NCI-H1048 (cell line): ENCODE measurements at places on chromosomes 12 and 14.

DNA sequence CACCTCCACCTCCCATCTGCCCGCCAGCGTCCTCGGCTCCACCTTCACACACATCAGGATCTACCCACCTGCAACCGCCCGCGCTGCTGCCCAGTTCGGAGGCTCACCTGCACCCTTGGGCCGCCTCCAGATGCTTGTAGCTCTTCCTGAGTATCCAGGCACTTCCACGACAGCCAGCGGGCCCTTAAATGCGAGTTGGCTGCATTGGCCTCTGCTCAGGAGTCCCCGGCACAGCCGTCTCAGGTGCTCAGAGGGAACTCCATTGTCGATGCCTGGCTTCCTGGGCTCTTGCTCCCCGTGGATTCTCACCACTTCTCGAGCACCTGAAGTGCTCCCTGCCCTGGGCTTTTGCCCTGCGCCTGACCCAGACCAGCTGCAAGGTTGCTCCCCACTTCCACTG lies 21.9 kb upstream of the CDCA4 start:
- DNase-seq, result no peak

DNA sequence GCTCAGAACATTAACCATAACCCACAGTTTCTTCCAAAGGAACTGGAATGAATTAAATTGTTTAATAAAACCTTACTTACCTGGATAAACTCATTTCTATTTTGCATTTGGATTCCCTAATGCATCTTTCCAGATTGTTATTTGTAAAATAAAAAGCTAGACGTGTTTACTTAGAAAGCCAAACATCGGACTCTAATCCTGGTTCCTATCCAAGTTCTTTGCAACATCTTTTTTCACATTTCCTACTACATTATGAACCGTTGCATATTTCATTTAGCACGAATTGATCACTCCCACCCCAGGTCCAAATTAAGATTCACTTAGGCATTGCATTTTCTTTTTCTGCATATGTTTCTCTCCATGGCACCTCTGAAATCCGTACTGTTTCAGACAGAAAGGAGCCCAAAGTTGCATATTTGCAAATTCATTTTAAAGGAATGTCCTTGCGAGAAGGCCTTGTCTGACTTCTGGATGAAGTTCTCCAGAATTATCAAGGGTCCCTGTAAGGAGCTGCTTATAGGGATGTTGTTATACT lies 164.4 kb upstream of the GSC start:
- no peak for DNase-seq

DNA sequence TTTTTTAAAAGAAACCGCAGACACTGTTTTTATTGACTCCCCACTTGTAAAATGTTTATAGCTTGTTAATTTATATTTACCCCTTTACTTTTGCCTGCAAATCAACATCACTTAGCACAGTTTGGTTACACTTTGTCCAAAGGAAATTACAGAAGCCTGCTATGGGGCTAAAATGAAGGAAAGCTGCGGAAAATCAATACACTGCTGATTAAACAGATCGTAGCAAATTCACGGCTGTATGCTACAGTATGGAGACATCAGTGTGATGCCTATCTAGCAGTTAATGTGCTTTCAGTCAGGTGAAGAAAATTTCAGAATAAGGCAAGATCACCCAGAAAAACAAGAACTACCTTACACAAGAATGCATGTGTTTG lies 110.0 kb downstream of the FOXG1 start:
- DNase-seq, result no peak

GRCh38 chr12:107523775-107524535 lies 161.6 kb upstream of the PWP1 start:
- no peak for DNase-seq

GRCh38 chr12:85725991-85726390 lies 110.2 kb downstream of the RASSF9 start:
- DNase-seq, result no peak

DNA sequence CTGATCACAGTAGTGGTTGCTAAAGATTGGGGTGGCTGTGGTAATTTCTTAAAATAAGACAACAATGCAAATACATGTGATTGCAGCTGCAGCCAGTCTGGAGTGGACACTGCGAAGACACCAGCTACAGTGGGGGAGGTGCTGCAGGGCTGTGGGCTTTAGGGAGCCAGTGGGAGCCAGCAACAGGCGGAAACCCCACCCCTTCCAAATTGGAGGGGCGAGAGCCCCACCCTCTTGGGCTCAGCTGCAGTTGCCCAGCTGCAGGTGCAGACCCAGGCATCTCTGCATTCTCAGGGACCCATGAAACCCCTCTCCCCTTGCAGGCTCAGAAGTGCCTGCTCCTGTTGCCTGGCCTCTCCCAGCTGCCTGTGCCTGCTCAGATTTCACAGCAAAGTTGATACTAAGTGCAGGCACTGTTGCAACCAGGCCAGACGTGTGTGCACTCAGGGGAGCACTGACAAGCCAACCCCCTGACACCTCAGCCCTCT lies 104.8 kb downstream of the MYF5 start:
- DNase-seq, result no peak

DNA sequence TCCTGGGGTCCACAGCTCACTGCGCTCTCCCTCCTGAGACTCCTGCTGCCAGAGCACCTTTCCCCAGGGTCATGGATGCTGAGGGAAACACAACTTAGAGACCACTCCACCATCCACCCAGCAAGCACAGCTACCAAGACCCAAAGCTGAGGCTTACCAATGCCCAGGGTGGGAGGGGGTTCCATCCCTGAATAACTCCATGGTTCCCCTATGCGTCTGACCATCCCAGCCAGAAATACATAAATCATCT lies 36.3 kb downstream of the DAD1 start:
- no peak for DNase-seq

- DNase-seq, result no peak
Measured at GRCh38 chr12:54558311-54558710, 8.9 kb downstream of the PDE1B start.

- DNase-seq, result no peak
Measured at GRCh38 chr12:126144603-126145002, 1079.4 kb downstream of the AACS start.

DNA sequence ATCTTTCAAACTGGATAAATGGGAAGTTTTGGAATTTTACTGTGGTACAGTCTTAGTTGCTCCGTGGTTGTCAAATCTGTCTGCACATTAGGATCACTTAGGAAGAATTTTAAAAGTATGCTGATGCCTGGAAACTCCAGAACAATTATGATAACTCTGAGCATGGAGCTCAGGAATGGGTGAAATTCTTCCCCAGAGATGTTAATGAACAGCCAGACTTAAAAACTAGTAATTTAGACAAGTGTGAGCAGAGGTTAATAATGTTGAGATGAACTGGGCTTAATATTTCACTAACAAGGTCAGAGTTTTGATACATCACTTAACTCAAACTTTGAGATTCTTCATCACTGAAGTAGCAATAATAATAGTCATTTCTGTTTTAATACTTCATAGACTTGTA lies 94.5 kb downstream of the NTS start:
- DNase-seq, result no peak

DNA sequence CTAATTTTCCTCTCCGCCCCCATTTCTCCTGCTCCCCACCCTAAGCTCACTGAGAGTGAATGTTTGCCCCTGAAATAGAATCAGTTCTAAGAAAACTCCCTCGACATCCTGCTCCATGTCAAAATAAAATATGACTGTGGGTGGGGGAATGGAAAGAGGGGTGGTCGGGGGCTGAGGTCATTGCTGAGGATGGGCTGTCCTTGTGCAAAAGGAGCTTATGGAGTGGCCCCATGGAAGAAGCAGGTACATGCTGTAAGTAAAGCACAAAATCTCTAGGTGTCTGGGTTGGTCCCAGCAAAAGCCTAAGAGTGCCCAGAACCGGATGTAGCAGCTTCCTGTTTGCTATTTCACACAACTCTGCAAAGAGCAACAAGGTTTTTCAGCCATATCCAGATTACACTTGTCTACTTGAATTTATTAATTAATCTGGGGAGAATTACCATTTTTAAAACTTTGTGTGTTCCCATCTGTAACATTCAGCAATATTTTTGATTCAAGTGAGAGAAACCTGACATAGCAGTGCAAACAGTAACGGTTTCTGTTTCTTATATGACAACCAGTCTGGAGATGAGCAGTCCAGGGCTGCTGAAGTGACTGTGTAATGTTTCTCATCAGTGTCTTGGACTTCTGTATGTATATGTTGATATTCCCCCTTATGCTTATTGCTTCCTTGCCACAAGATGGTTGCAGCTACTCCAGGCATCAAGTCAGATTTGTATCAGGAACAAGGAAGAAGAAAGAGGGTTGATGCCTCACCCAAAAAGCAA lies 40.4 kb upstream of the GZMB start:
- DNase-seq, result no peak

DNA sequence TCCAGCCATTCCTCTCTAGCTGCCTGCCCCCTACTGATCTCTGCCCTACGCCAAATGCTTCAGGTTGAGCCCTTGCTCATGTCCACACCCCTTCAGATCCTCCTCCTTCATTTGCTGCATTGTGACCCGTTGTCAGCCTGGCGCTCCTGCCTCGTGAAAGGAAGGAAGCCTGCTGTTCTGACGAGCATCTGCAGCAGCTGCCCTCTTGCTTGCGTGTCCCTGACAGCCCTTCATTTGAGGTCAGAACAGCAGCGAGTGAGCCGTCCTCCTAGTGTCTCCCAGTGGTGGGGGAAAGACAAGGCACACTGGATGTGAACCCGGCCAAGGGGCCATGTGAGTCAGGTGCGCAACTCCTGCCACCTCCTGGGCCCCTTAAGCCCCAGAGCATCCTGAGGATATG lies 3.0 kb upstream of the PIANP start:
- no peak for DNase-seq

DNA sequence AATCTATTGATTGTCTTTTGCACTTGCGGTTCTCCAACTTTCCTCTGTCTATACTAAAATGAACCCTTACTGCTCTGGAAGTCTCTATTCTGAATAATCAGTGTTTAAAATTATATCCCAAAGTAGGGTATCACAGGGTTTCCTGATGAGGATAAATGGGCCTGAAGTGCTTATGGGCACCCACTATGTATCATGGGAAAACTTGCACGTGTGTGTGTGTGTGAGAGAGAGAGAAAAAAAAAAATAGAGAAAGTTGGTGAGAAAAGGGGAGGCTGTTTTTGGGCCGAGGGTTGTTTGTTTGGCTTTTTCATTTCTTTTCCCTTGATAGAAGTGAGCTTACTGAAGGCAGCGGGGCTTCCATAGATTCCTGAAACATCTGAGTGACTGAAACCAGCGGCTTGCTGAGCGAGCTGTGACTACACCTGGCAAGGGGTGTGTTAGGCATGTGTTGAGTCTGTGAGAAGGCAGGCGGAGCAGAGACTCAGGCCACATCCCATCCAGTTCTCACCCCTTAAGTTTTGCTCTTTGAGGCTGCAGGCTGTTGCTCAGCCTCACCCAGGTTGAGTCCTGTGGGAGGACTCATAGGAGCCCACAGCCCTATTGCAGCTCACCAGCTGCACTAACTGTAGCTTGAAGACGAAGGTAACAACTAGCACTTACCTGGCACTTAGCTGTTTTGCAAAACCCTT lies 17.2 kb downstream of the PPFIBP1 start:
- no peak for DNase-seq

DNA sequence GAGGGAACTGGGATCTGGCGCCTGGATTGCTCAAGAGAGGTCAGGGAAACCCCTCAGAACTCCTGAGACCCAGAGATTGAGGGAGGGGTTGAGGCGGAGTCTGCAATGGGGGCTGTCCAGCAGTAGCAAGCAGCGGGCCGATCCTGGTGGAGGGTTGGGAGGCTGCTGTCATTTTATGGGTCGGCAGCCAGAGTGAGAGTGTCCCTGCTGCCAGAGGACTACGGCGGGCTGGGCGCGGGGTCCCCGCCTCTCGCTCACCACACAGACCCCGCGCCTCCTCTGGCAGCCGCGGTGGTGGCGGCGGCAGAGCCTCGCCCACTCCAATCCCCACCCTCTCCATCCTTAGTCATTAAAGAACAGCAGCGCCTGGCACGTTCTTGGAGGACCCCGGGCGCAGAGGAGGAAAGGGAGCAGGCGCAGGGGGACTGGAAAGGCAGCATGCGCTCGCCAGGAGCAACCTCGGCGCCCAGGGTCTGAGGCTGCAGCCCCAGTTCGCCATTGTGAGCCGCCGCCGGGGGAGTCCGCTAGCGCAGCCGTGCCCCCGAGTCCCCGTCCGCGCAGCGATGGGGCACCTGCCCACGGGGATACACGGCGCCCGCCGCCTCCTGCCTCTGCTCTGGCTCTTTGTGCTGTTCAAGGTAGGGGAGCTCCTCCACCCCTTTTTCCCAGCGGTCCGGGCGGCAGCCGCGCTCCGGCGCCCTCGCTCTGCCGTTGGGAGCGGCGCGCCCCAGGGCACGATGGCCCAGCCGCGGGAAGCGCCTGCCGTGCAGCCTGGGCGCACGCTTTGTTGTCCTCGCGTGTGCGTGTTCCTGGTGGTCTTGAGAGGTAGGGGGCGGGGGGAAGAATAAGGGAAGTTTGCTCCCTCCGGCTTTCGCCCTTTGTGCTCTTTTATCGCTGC lies at the start of gene PTPRO:
TSS of gene PTPRO (plus strand) at position 345 of the 898 bp plus-strand sequence.
- no peak for DNase-seq

GRCh38 chr12:55694651-55695050 lies 13.1 kb downstream of the ITGA7 start:
- no peak for DNase-seq

DNA sequence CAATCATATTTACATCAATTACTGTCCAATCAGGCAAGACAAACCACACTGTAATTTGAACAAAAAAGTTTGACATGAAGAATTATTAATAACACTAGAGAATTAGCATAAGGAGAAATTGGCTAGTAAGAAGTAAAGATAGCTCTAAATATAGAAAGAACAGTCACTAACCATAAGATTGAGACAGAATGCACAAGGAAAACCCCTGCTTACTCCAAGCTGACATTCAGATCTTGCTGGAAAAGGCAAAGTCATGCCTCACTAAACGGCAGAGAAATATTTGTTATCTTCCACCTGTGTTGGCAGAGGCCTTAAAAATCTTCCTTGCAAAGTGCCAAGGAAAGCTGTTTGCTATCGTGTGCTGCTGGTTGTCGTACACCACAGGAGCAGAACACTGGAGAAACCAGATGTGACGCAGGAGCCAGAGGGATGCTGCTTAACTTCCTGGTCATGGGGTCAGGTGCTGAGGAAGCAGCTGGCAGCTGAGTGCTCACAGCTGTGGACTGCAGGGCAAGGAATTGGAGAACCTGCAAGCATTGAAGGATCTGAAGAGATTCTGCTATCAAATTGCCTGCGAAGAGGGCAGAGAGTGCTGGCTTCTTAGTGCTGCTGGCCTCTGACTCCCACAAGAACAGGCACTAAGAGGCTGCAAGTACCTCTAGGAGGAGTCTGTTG lies 1323.3 kb downstream of the LRFN5 start:
- no peak for DNase-seq

- no peak for DNase-seq
Measured at GRCh38 chr12:14395074-14395778, 29.7 kb downstream of the ATF7IP start.

DNA sequence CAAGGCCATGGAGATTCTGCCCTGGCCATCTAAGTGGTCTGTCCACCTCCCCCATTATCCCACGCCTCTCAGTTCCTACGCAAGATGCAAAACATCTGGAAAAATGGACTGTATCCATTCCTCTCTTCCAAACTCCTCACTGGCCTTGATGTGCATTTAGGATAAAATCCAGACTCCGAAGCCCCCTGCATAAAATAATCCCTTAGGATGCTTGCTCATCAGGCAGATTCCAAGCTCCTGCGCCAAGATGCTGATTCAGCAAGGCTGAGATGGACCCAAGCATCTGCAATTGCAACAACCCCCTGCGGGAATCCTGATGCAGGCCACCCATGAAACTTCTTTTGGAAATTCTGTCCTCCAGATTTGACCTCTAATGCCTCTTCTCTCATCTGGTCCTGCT lies 81.6 kb downstream of the SPRING1 start:
- no peak for DNase-seq

GRCh38 chr12:104896146-104896545 lies 61.9 kb downstream of the SLC41A2 start:
- DNase-seq, result no peak

- no peak for DNase-seq
Measured at GRCh38 chr14:38992067-38992844, 110.8 kb downstream of the SEC23A start.
